A549 treated with dexamethasone at 1 μM for 4 hours (cell line): ENCODE measurements at places on chromosomes 5 and 9. TPM values are rescaled to one million over a fixed set of nuclear protein-coding genes. Genes with fewer than 3 reads are reported as not detected.

Gene CNTNAP3
- 6.5 to 12.3 TPM (median 10.1 TPM) in 5 replicates for total RNA-seq

Gene SPINK7
- total RNA-seq: not detected in 5 replicates

Gene TRIM7
- 30.2 to 42.5 TPM (median 40.0 TPM) in 5 replicates for total RNA-seq

Gene RNF38
- total RNA-seq: 7.4 to 11.5 TPM (median 9.2 TPM) in 5 replicates

Gene ZNF462
- total RNA-seq: 2.7 to 4.6 TPM (median 4.2 TPM) in 5 replicates

Gene PCDHGA7
- total RNA-seq: 0.73 to 1.1 TPM (median 0.95 TPM) in 5 replicates

Gene CENPK
- 25.9 to 31.7 TPM (median 28.4 TPM) in 5 replicates for total RNA-seq
